ENCODE measurements at places on chromosomes 3 and 15. TPM values are rescaled to one million over a fixed set of nuclear protein-coding genes. Genes with fewer than 3 reads are reported as not detected.

CYP8B1 gene
- total RNA-seq = 10.4 TPM

ARRDC4 gene
- 48.7 TPM for total RNA-seq

MEGF11 gene
- 41.8 TPM for total RNA-seq

FOXL2 gene
- total RNA-seq = not detected

SLC12A1 gene
- total RNA-seq = 201 TPM

NCEH1 gene
- 43.6 TPM for total RNA-seq

KCNMB3 gene
- 3.7 TPM for total RNA-seq

CHRM5 gene
- 0.06 TPM for total RNA-seq

TMEM207 gene
- total RNA-seq = not detected

LRRC31 gene
- total RNA-seq = 0.76 TPM

SYNM gene
- 23.2 TPM for total RNA-seq

CX3CR1 gene
- total RNA-seq = 4.4 TPM

CD86 gene
- total RNA-seq = 6.3 TPM

ZPLD1 gene
- total RNA-seq = 1.2 TPM

Data from kidney (tissue), 22 donors.